ENCODE measurements at places on chromosomes 13 and 19.

DNA sequence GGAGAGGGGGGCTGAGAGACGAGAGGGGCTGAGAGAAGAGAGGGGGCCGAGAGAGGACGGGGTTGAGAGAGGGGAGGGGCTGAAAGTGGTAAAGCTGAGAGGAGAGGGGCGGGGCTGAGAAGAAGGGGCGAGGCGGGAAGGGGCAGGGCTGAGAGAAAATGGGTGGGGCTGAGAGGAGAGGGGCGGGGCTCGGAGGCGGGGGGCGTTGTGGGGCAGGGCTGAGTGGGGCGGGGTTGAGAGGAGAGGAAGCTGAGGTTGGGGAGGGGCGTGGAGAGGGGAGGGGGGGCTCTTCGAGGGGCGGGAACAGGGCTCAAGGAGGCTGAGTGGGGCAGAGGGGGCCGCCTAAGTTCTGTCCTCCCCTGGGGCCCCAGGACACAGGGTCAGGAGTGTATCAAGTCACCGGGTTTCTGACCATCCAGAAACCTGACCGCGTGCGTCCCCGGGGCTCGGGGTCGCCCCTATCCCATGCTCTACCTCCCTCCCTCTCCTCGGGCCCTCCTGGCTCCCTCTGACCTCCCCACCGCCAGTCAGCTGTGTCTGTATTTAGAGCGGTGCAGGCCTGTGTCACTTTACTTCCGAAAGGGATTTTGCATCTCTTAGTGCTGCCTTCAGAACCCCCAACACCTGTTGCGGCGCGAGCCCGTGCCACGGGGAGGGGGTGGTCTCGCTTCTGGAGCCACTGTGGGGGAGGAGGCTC, 38.6 kb upstream of the SEMA6B start:
- DNase-seq: peak; percentile 36

DNA sequence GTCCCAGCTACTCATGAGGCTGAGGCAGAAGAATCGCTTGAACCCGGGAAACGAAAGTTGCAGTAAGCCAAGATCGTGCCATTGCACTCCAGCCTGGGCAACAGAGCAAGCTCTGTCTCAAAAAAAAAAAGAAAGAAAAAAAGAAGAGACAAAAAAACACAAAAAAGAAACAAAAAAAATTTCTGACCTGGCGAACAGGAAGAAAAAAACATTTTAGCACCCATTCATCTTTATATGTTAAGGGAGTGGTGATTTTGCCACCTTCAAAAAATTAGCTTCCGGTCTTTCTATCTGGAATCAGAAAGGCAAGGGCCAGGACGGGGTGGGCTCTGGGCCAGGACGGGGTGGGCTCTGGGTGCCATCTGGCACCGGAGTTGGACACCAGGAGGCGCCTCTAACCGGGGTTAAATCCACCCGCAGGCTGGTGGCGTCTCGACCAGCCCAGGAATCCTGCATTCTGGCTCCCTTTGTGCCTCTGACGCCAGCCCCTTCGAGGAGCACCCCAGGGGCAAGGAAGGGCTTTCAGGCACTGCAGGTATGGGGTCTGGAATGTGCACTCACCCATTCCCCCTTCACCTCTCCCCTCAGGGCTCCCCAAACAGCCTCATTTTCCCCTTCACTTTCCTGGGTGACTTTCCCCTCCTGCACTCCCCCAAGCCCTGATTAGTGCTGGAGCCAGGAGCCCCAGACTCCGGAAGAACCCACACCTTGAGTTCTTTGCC, 10.4 kb upstream of the ZSWIM4 start:
- DNase-seq: peak; percentile 49

DNA sequence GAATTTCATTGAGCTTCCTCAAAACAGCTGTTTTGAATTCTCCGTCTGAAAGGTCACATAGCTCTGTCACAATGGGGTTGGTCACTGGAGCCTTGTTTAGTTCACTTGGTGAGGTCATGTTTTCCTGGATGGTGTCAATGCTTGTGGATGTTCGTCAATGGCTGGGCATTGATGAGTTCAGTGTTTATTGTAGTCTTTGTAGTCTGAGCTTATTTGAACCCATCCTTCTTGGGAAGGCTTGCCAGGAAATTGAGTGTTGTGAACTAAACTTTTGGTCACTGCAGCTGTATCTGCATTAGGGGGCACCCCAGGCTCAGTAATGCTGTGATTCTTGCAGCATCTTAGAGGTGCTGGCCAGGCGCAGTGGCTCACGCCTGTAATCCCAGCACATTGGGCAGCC, 22.0 kb downstream of the BLOC1S3 start:
- DNase-seq: peak; percentile 51

DNA sequence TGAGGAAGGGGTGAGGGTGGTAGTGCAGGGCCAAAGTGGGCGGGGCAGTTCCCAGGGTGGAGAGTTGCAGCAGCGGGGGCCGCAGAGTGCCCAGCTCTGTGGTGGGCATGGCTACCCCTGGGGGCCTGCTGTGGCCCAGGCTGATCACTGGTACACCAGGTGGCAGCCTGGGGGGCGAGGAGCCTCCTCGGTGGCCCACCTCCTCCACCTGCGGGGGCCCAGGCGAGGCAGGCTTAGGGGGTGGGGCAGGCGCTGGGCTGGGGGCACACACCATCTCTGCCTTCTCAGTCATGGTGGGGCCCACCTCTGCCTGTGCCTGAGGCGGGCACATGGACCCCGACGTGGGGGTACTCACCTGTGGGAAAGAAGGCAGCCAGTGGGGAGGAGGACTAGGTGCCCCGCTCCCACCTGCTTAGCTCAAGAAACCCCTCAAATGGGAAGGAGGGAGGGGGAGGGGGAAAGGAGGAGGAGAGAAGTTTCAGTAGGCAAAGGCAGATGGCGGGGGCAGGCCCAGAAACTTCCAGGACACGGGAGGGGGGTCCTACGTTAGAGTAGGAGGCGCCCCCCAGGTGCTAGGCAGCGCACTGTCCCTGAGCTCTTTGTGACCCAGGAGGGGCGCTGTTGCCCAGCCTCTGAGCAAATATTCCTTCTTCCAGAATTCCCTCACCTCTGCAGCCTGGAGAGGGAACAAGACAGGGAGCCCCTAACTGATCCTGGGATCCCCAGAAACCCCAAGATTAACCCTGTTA, 1.6 kb downstream of the LYL1 start:
- no peak for DNase-seq

GRCh38 chr13:114135731-114136171, 3.3 kb upstream of the RASA3 start:
- no peak for DNase-seq

DNA sequence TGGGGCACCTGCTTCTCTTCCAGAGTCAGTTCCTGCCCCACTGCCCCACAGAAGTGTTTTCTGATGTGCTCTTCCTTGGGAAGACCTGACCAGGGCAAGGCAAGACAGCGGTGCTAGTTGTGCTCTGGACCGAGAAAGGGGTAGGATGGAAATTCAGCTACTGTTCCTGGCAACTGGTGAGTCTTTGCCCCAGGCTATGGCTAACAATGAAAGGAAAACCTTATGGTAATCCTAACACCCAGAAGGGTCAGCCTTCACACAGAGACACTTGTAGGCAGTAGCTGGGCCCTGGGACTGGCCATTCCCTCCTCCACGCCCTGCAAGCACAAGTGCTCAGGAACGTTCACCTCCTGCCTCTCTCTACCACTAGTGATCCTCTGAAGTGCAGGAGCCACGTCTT, 9.6 kb upstream of the CYSLTR2 start:
- no peak for DNase-seq

GRCh38 chr19:39410017-39410830, 2.2 kb upstream of the PLEKHG2 start:
- DNase-seq: peak; percentile 71

- no peak for DNase-seq
These were observed 7.2 kb downstream of the DAPK3 start for GRCh38 chr19:3963458-3964255.

- DNase-seq: no peak
These were observed 7.3 kb upstream of the SPACA7 start for GRCh38 chr13:112368883-112369282.

DNA sequence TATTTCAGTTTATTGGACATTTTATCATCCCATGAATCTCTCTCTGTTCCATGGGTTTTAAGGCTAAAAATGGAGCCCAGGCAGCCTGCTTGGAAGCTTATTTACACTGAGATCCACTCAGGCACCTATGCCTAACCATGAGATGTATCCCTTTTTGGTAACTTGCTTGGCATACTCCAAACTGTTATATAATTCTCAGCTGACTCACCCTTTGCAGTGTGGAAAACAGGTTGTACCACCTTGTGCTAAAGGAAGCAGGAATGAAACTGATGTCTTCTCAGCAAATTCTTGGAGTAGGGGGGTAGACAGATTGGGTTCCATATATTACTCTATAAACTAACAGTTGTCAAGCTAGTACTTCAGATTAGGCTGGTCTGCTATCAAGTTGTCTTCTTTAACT, 483.6 kb downstream of the KLF5 start:
- no peak for DNase-seq

Data from amniotic epithelial cell (primary cell).